ENCODE measurements at places on chromosomes 13 and 19. TPM values are rescaled to one million over a fixed set of nuclear protein-coding genes. Genes with fewer than 3 reads are reported as not detected.

The WDR62 gene
- 2.4 TPM for total RNA-seq

The RETN gene
- total RNA-seq = not detected

The CEACAM8 gene
- total RNA-seq = not detected

The VRK3 gene
- total RNA-seq = 19.1 TPM
